ENCODE measurements at places on chromosomes 1 and 21.
A peak's percentile ranks its signal among the peaks of the same experiment; 100 is the strongest.

- DNase-seq: no peak
Measured at GRCh38 chr1:14983277-14983676, 170.3 kb upstream of the TMEM51 start.

GRCh38 chr1:65151641-65152040, 3.6 kb downstream of the AK4 start:
- DNase-seq: no peak

- DNase-seq: no peak
Measured at GRCh38 chr1:25027822-25028586, 97.9 kb upstream of the RUNX3 start.

DNA sequence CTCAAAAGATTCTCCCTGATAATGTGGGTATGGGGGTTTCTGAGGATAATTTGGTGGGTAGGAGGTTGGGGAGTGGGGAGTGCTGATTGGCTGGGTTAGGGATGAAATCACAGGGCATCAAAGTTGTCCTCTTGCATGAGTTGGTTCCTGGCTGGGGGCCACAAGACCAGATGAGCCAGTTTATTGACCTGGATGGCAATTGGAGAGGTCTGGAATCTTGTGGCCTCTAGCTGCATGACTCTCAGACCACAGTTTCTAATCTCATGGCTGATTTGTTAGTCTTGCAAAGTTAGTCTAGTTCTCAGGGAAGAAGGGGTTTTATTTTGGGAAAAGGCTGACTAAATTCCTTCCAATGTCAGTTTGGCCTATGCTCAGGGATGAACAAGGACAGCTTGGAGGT, 3.3 kb upstream of the GBP1 start:
- no peak for DNase-seq

DNA sequence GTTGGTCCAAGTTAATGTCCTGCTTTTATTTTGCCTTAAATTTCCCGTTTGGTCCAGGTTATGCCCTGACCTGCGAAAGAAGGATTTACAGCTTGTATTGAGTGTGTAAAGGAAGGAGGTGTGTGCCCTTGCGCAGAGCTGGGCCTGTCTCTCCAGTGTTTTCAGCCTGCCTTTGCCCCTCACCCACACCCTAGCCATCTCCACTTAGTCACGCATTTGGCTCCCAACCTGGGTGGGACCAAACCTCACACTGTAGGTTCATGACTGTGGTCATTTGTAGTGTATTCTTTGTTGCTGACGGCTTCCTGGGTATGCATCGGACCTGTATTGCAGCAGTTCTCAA, 572 bp upstream of the SRSF10 start:
- DNase-seq: peak; percentile 14

DNA sequence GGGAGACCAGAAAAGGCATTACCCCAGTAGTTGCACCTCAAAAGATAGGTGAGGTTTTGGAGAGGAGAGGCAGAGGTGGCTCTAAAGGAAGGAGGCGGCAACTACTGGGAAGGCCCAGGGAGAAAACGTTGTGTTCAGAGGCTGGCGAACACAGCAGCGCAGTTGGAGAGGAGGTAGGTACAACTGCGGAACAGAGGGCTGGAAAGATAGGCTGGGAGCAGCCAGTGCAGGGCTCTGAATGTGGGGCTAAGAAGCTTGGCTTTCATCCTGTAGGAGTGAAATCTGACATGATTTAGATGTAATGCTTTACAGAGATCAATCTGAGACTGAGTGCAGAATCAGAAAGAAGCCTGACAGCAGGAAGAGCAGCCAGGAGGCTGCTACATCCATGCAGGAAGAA, 13.0 kb downstream of the RIMS3 start:
- DNase-seq: no peak

DNA sequence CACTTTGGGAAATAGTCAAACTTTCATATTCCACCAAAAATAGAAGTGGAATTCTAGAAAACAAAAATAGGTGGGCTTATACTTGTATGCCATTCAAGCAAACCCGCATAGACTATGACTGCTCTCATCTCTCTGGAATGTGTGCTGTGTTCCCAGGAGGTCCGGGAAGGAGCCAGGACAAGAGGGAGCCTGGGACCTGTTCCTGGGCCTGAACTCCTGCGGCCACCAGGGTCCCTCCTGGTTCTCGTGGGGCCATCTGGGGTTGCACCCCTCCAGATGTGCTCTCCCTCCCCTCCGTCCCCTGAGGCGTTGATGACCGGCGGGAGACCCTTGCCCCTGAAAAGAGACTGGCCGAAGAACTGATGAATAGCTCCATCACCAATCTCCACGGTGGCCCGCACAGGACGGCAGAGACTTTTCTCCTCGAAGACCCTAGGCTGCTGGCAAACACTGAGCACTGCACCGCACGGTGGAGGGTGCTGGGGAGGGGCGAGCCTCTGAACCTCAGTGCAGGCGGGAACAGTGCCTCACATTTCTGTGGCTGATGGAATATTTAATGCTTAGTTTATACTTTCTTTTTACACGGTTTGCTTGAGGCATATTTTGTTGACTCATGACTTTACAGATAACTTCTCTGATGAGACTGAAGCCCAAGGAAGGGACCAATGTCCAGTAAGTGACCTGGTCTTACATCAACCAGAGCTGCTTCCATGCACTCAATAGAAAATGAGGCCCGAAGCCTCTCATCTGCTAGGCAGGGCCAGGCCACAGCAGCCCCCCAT, 9.6 kb upstream of the ADARB1 start:
- no peak for DNase-seq

DNA sequence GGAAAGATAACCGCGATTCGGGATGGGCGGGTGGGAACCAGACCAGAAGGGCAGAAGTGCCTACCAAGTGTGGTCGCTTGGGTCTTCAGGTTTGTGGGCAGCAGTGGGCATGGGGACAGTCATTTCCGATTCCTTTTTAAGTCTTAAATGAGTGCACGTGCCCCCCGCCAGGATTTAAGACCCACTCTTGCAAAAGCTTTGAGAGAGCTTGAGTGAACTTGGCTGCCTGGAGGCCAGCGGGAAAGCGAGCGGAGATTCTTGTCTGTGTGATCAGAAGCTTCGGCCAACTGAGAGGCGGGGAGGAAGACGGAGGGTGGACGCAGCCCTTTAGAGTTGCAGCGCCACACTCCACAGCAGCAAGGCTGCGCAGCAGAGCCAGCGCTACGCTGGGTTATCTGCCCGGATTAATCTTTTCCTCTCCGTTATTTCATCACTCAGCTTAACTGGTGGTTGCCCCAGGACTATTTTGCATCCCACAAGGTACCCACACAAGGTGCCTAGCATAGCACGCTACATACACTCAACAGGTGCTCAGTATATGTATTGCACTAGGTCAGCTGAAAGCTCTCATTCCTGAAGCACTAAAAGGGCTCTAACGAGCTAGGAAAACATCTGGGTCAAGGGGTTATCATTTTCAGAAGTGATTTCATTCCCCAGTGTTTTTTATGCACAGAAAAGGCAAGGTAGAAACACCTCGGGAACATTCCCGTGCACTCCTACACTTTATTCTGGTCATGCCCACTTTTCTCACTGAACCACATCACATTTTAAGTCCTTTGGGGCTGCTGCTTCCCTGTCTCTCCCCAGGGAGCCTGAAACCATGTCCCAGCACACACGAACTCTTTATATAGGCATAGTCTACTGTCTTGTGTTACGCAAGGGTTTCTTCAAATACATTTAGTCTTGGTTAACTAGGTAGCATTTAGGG, 1.5 kb upstream of the BATF3 start:
- no peak for DNase-seq

GRCh38 chr1:208985231-208985630, 598.3 kb upstream of the CAMK1G start:
- DNase-seq: no peak

DNA sequence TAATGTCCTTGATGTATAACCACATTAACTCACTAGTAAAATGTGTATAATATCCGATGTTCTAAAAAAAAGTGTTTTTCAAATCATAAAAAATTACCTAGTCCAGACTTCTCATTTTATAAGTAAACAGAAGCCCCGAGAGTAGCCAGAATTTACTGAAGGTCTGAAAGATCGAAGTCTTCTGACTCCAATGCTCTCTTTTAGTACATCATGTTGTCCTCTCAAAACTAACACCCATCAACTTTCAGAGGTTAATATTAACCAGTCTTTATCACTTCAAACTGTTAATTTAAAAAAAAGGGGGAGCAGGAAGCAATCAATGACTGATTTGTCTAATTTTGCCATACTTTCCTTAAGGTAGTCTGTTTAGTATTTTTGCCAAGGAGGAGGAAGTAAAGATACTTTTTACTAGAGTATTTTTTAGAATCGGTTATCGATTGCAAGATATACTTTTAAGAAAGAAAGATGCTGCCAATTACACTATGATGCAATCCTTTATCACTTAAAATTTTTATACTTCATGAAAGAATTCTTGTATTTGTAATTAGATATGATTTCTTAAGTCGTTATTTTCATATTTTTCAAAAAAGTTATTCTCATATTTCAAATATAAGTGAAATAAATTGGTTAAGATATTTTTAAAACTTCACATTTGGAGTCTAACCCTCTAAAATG, 25.5 kb downstream of the CCDC18 start:
- no peak for DNase-seq

GRCh38 chr1:61606448-61607312, 118.3 kb downstream of the TM2D1 start:
- no peak for DNase-seq

GRCh38 chr21:37759777-37760176, 156.5 kb downstream of the KCNJ6 start:
- DNase-seq: no peak

GRCh38 chr1:151990856-151991198, 2.8 kb downstream of the S100A10 start:
- no peak for DNase-seq

DNA sequence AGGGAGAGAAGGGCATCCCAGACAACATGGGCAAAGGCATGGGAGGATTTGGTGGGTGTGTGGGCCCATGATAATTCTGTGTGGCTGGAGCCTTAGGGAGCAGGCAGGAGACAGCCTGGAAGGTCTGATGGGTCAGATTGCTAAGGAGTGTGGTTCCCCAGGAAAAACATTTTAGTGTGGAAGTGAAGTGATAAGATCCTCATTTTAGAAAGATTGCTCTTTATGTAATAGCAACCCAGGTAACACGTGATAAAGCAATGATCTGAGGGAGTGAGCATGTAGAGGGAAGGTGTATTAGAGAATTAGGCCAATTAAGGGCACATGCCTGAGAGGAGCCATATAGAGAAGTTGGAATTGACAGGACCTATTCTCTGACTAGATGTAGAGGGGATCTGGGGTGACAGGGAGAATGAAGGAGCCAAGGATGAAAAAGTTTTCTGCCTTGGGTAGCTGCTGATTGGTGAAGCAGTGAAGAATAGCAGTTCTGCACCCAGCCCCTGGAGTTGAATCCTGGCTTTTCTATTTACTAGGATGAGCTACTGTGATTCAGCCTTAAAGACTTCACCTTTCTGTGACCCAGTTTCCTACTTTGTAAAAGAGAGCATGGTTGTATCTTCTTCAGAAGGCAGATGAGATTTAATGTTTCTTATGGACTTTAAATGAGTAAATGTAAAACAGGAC, 18.7 kb upstream of the SLAMF6 start:
- DNase-seq: no peak

DNA sequence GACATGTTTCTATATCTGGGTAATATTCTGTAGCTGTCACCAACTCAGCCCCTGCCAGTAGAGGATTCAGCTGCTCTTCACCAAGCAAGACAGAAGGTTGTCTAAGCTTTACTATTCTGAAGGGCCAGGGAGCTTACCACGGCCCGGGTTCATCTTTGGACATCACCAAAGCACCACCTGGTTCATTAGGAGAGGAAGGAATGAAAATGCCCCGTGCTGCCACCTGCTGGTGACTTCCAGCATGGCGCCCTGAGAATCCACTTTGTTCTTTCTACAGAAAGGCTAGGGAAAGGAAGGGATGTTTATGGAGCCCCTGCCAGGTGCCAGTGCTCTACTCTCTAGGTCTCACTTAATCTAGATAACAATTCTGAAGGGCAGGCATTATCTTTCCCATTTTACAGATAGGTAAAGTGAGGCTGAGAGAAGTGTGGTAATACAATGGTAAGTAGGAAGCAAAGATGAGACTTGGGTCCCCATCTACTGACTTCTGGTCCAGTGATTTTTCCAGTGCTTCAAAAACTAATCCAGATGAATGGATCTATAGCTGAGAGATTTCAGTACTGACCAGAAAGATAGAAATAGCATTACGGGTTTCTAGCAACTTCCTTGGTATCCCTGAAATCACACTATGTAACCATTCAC, 79.5 kb downstream of the BEND5 start:
- DNase-seq: peak; percentile 38

GRCh38 chr1:27300341-27301051, 21.5 kb upstream of the TMEM222 start:
- DNase-seq: peak; percentile 42

- DNase-seq: no peak
Measured at GRCh38 chr1:246355411-246356230, 151.5 kb downstream of the SMYD3 start.

GRCh38 chr1:14267991-14268390, 330.5 kb upstream of the KAZN start:
- no peak for DNase-seq

DNA sequence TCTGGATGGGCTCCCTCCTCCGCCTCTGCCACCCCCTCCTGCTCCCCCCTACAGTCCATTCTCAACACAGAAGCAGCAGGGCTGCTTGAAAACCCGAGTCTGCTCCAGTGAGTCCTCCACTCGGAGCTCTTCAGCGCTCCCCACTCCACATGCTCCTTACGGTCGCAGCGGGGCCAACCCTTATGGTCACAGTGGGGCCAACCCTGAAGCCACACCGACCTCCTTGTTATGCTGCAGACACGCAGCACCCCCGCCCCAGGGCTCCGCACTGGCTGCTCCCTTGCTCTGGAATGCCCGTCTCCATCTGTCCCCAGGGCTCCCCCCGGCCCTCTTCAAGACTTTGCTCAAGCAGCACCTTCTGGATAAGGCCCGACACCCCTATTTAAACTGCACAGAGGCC, 22.6 kb downstream of the GPR157 start:
- DNase-seq: no peak

GRCh38 chr1:36151845-36152203, 2.5 kb upstream of the TRAPPC3 start:
- no peak for DNase-seq
